Activated CD4-positive, alpha-beta T cell treated with anti-CD3 and anti-CD28 coated beads, Interleukin-2, amount 50 U/mL, for 4 hours (primary cell): ENCODE measurements at places on chromosomes 7 and 10.
A peak's percentile ranks its signal among the peaks of the same experiment; 100 is the strongest.

DNA sequence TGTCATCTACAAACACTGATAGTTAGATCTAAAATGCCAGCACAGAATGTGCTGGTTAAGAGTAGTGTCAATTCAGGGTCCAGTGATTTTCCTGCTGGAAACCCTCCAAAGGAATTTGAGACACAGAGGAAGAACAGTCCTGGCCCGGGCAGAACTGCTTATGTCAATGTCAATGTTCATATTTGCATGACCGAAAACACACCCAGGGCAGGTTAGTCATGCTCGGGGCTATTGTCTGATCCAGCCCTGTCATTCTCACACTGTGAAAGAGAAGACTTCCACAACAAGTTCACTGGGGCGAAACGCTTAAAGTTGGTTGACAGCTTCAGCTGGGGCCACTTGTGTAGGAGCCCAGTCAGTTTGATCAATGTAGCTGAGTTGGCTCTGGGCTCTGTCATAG is 139.3 kb downstream of the C1GALT1 start:
- no peak for DNase-seq

- no peak for DNase-seq
Observed at GRCh38 chr10:33791272-33791660, 456.8 kb upstream of the NRP1 start.

- no peak for DNase-seq
Observed at GRCh38 chr10:33263453-33263852, 71.0 kb downstream of the NRP1 start.

GRCh38 chr7:74417419-74417971 is 36.2 kb upstream of the GTF2IRD1 start:
- DNase-seq = peak; percentile 41

GRCh38 chr10:50621968-50622705 is 1.6 kb downstream of the SGMS1 start:
- DNase-seq = peak; percentile 55

- DNase-seq = no peak
Observed at GRCh38 chr7:153422291-153423209, 629.6 kb upstream of the DPP6 start.

DNA sequence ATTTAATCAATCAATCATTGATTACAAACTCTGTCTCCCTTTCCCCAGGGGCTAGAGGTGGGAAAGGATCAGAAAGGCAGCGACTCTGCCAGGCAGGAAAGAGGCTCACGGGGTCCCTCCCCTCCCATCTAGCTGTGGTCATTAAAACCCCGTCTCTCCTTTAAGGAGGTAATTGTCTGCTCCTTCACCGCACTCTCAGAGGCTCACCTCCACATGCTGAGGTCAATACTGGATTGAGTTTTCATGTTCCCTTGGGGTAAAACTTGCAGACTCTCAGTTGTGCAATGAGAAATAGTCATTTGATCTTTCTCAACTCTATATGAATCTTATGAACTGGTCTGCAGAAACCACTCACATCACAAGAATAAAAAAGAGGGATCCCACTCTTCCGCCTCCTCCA is 368.8 kb downstream of the ADRA2A start:
- no peak for DNase-seq

- no peak for DNase-seq
Observed at GRCh38 chr7:123819001-123819400, 26.0 kb upstream of the HYAL4 start.
